Activated CD4-positive, CD25-positive, alpha-beta regulatory T cell treated with anti-CD3 and anti-CD28 coated beads, Interleukin-2, amount 50 U/mL, for 24 hours (primary cell): ENCODE measurements at places on chromosomes 2 and 18.

DNA sequence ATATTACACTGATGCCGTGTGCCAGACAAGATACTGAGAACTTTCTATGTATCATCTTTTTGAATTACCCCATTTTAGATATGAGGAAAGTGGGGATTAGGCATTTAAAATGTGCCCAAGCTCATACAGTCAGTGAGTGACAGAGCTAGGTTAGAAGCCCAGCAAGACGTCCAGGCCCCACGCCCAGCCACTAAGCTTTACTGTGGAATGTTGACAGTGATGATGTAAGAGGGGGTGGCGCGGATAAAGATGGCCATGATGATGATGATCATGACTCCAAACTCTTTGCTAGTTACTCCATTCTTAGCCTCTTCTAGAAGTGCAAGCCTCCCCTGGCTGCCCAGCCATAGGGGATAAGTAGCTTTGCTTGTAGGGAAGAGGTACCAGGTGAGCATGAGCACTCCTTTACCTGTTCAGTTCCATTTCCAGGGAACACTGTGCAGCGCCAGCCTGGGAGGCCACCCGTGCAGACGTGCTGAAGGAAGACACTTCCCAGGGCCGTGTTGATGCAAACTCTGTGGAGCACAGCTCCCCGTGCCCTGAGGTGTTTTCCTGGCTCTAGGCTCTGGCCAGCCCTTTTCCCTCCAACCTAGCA, 65.5 kb downstream of the BCL2L11 start:
- no peak for ATAC-seq

GRCh38 chr2:80365762-80366161, 61.2 kb upstream of the LRRTM1 start:
- no peak for ATAC-seq

DNA sequence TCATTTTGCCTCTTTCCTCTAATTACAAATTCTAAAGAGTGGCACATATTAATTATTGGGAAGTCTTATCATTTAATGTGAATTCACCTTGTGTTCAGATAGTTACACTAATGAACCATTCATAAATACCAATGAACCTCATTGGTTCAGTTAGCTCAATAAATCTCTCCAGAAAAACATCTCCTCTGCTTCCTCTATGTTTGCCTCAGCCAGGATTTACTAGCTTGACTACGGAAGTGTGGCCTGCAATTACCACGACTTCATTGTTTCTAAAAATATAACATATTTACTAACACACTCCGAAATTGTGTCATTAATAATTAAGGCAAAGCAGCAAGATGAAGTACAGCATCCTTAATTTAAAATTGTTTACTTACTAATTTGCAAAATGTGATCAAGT, 103.3 kb downstream of the PLA2R1 start:
- no peak for ATAC-seq

DNA sequence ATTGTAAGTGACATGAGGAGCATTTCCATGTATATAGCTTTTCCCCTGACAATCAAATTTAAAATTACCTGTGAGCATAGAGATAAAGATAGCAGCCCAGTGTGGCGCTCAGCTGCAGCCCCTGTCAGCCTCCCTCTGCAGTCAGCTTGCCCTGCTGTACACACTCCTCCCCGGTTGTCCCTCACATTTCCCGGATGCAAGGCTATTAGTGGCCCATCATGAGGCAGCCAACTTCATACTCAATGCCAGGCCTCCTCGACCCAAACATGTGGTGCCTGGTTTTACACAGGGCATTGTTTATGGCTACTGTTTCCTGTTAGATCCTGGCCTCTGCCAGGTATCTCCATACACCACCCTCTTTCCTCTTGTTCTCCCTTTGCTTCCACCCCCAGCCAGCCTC, 116.1 kb upstream of the SH3BP4 start:
- no peak for ATAC-seq

- no peak for ATAC-seq
Measured at GRCh38 chr18:21303895-21304294, 61.9 kb downstream of the GREB1L start.

DNA sequence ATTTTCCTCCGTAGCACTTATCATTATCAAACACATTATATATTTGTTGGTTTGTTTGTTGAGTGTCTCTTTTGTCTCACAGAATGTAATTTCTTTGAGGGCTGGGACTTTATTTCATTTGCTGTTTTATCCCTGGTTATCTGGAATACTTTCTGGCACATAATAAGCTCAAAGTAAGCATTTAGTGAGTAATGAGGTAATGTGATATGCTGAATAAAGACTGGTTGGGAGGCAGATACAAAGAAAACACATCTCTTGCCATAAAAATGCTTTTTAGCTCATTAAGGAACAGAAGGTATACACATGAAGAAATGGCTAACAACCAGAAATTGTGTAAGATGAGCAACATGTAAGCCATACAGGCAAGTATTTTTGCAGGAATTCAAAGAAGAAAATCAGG, 1411.8 kb downstream of the LRP1B start:
- no peak for ATAC-seq

- ATAC-seq = no peak
Measured at GRCh38 chr2:25366629-25367028, 24.9 kb upstream of the DNMT3A start.

- ATAC-seq = no peak
Measured at GRCh38 chr2:15049096-15049993, 416.8 kb downstream of the LRATD1 start.

- ATAC-seq = no peak
Measured at GRCh38 chr2:20646446-20646845, 4.5 kb downstream of the HS1BP3 start.

DNA sequence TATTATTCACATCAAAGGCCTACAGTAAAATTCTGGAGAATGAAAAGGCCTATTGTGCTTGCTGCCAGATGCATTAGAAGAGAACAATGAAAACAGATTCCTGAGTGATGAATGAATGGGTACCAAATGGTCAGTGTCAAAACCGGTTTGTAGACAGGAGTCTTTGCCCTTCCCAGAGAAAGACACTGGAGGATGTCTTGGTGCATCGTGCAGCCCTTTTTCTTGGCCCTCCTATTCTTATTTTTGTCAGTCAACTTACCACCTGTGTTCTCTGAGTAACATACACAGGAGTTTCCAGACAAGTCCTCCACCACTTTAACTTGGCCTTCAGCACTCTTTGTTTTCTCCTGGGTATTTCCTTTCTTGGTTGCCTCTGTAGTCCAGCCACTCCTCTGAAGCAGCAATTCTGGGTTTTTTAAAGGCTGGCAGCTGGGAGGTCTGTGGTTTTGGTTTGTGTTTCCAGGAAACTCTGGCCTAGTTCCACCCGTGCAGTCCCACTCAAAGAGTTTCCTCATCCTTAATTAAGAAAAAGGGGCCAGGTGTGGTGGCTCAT, 29.4 kb downstream of the PSTPIP2 start:
- ATAC-seq = no peak

DNA sequence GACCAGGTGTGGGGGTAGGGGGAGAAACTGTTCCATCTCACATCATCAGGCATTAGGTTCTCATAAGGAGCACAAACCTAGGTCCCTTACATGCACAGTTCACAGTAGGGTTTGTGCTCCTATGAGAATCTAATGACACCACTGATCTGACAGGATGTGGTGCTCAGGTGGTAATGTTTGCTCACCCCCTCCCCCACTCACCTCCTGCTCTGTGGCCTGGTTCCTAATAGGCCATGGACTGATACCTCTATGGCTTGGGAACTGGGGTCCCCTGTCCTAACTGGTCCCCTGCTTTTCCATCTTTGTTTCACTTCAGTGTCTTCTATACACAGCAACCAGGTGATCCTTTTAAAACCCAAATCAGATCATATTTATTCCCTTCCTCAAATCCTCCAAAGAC, 267.8 kb downstream of the TNS1 start:
- ATAC-seq = no peak

GRCh38 chr2:14615760-14616159, 16.8 kb upstream of the LRATD1 start:
- ATAC-seq = no peak

DNA sequence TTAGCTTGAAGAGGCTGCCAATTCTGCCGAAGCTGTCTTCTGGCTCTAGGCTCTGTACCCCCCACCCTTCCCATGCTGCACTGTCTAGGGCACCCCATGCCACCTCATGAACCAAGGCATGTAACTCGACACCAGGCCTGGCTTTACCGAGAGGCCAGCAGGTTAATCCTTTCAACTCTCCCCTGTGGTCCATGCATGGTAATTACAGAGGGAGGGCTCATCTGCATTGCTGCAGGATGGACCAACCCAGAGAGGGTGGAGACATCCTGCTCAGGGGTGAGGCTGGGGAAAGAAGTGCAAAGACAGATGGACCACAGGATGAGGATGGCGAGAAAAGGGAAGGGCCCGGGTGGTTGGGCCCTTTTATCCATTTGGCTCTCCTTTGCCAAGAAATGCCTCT, 65.8 kb downstream of the KCTD1 start:
- ATAC-seq = no peak

GRCh38 chr2:64322433-64322832, 131.5 kb upstream of the LGALSL start:
- ATAC-seq = no peak

GRCh38 chr2:157480182-157480961, 36.5 kb upstream of the CYTIP start:
- ATAC-seq = peak; percentile 59

GRCh38 chr2:152134488-152135280, 35.8 kb upstream of the CACNB4 start:
- ATAC-seq = peak; percentile 67

- ATAC-seq = no peak
Measured at GRCh38 chr2:223282221-223282620, 230.2 kb downstream of the KCNE4 start.

DNA sequence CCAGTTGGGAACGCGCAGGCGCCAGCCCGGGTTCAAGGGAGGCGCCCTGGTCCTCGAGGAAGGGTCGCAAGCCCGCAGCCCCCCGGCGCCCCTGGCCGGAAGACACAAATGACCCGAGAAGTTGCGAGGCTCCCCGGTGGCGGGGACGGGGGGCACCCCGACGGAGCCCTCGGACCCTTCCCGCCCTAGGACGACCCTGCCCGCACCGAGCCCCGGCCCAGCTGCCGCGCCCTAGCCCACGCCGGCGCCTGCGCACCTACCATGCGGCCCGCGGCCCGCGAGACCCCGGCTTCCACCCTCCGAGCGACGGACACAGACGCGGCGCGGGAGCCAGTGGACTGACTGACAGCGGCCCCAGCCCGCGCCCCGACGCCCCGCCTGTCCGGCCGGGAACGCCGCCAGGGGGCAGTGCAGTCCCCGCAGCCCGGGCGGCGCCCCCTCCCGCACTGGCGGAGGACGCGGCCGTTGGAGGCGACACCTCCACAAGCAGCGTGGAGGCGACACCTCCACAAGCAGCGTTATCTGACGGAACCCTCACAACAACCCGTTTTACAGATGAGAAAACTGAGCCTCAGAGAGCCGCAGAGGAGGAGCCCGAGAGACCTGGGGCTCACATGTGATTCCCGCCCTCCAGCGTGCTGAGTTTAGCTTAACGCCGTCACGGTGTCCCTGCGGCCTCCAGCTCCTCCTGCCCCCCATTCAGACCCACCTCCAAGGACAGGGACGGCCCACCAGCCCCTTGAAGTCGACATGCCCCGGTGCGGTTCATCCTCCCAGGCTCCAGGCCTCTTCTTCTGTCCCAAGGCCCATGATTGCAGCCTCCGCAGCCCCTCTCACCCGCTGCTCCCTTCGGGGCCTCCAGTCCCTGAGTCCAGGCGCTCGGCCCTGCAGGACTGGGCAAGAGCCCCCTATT, at the start of gene NMUR1:
TSS of gene NMUR1 (minus strand) at position 347 of the 913 bp plus-strand sequence. CDS start at position 263, 84 bp downstream.
- peak; percentile 90 for ATAC-seq

GRCh38 chr2:12343141-12343540, 373.6 kb upstream of the TRIB2 start:
- ATAC-seq = no peak
